ENCODE measurements at places on chromosomes 2 and 18.

DNA sequence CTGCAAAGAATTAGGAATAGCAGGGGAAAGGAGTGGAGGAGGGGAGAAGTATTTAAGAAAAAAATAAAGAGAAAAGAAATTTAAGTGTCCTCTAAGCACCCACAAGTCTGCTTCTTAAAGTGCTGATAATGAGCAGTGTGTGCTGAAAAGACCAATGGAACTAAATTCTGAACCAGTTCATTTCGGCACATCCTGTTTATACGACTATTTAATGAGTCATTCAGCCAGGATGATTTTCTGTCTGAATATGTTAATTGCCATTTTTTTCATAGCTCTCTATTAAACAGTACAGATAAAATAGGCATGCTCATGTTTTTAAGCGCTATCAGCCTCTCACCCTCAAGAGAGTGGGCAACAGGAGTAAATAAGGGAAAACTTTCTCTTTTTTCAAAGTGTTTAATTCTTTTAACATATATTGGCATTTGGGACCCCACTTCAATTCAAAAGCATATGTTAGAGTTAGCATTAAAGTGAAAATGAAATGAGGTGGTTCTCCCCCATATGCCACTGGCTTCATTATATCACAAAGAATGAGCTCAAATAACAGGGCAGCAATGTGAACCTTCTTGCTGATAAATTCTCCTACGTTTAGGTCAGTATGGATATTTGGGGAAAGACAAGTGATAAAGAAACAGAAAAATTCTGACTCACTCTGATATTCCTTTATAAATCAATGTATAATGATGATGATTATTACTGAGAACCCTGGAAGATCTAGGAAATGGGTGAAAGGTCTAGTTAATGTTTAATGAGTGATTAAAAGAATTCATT is 87.5 kb downstream of the TCF4 start:
- DNase-seq = no peak

DNA sequence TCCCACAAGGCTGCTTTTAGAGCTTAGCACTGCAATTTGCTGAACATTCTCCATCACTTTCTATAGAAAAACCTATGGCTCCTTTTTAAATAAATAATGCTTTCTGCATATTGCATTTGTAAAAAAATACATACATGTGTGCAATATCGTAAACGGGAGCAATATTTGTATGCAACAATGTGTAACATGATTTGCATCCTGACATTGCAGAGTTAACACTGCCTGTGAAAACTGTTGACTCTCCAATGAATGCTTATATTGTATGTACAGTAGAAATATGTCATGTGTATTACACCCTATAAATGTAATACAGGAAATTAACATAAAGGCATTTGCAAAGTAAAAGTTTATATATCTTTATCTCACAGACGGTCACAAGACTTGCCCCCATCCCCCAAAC is 135.0 kb upstream of the PIEZO2 start:
- DNase-seq = no peak

DNA sequence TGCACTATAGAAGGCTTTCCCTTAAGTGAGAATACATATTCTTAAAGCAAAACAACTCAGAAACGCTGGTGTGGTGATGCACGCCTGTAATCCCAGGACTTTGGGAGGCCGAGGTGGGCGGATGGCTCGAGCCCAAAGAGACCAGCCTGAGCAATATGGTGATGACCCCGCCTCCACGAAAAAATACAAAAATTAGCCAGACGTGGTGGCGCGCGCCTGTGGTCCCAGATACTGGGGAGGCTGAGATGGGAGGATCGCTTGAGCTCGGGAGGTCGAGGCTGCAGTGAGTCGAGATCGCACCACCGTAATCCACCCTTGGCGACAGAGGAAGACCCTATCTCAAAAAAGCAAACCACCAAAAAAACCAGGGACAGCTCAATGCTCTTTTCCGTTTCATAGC is 750 bp upstream of the CCDC150 start:
- no peak for DNase-seq

DNA sequence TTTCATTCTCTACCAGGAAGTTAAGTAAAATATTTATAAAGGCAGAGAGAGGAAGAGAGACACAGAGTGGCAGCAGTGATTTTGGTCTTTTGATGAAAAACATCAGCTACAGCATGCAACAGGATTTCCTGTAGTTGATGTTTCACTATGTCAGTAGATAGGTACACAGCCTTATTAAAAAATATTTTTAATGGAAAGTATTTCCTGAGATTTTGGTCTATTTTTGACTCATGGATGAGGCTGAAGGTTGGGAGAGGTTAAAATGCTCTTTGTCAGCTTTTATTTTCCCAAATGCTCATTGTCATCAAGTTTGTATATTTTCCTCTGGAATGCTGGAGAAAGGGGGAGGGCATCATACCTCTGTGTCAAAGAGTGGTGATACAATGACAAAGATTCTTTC is 1112.5 kb downstream of the CBLN2 start:
- no peak for DNase-seq

DNA sequence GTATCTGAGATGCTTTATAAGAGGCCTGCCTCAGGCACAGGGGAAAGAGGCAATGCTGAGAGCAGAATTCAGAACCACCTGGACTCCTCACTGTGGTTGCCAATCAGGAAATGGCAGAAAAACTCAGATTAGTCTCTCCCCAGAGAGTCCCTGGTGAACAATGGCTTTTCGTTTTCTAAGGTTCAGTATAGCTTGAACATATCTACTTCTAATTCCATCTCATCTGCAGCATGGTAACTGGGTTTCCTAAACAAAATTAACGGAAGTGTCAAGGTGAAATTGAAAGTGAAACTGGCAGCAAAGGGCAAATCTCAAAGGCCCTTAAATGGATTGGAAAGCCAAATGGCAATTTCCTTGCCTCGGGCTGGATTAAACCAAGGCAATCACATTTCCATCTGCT is 480.2 kb upstream of the ACVR2A start:
- peak; percentile 10 for DNase-seq

DNA sequence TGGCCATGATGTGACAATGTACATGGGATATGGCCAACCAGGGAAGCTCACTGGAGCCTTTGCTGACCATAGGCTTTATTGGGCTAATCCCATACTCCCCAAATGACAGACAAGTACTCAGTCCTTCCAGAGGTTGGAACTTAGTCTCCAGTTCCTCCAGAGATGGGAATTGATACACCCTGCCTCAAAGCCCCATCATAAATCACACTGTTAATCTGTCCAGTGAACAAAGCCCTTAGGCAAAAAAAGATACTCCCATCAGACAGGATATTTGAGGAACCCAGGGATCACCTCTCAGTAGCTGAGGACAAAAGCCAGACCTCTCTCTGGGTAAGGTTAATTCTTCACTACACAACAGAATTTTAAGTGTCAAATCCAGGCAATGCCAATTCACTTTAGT is 247.5 kb upstream of the CDH20 start:
- no peak for DNase-seq

DNA sequence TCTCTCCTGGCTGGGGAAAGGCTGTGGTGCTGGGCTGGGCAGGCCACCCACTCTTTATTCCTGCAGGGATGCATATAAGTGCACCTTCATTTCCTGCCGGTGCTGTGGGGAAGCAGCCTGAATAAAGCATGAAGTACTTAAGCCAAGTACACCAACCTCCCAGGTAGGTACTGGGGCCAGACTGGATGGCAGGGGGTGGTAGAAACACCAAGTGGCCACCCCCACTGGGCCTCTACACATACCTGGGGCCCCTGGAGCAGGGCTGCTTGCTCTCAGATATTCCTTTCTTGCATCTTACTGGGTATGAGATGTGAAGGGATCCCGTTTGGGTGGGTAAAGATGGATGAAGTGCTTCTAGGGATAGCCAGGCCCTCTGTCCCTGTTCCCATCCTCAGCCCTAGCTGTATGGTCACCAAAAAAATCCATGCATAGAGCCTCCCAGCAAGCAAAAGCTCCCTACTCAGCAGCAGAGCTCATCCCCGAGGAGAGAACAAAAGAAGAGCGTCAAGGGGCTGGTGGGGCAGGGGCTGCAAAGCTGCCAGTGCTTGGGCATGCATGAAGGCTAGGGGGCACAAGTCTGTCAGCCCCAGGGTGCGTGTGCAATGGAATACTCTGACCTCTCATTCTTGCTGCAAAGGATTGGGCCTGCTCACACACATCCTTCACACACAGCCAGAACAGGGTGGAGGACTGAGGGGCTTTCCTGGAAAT is 22.0 kb downstream of the CCT7 start:
- peak; percentile 13 for DNase-seq

- DNase-seq = no peak
Measured at GRCh38 chr2:237629188-237629534, 1.8 kb downstream of the LRRFIP1 start.

DNA sequence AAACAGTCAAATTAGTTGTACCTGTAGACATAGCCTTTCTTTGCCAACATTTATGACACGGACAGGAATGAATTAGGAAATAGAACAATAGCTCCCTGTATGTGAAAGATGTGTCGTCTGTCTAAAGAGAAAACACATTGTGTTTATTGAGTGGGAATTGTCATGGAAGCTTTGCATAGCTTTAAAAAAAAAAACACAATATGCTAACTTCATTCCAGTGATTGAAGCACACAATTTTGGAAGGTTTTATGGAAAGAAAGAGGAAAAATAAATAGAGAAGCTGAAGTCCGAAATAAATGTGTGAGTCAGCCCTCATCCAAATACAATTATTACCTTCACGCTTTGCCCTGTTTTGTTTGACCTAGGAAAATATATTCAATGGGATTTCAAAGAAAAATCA is 1095.7 kb downstream of the TSN start:
- DNase-seq = no peak

DNA sequence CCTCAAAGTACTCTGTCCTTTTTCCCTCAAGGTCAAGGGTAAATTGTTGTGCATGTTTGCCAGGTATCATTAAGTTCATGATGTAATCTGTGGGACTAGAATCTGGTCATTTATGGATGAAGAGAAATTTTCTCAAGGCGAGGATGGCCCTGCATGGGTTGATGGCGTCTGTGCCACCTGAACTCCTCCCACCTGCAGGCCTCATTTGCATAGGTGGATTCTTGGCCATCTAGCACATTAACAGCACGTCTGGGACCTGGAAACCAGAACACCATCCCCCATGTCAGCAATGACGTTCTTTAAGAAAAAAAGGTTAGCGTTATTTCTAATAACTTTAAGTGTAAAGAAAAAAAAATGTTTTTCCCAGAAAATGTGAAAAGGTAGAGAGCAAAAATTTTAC is 145.8 kb downstream of the ESCO1 start:
- no peak for DNase-seq

- no peak for DNase-seq
Measured at GRCh38 chr2:212842544-212843185, 304.1 kb upstream of the ERBB4 start.

GRCh38 chr2:165893556-165893955 is 60.0 kb downstream of the TTC21B start:
- DNase-seq = no peak

- no peak for DNase-seq
Measured at GRCh38 chr2:109321570-109321969, 192.6 kb downstream of the SH3RF3 start.

DNA sequence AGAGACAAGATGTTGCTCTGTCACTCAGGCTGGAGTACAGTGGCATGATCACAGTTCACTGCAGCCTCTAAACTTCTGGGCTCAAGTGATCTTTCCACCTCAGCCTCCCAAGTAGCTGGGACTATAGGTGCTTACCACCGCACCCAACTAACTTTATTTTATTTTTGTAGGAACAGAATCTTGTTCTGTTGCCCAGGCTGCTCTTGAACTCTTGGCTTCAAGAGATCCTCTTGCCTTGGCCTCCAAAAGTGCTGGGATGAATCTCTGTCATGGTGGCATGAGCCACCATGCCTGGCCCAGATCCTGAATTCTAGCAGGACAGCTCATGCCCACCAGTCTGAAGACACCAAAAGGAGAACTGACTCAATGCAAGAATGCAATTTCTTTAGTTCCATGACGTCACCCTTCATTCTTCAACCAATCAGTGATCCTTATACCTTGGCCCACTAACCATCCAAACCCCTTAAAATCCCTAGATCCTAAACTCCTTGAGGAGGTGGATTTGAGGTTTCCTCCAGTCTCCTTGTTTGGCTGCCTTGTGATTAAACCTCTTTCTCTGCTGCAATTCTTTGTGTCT is 25.6 kb upstream of the CXXC1 start:
- DNase-seq = no peak

- DNase-seq = peak; percentile 41
Measured at GRCh38 chr2:223589901-223590300, 12.3 kb downstream of the SCG2 start.

GRCh38 chr2:215119847-215120246 is 18.6 kb downstream of the ABCA12 start:
- no peak for DNase-seq

DNA sequence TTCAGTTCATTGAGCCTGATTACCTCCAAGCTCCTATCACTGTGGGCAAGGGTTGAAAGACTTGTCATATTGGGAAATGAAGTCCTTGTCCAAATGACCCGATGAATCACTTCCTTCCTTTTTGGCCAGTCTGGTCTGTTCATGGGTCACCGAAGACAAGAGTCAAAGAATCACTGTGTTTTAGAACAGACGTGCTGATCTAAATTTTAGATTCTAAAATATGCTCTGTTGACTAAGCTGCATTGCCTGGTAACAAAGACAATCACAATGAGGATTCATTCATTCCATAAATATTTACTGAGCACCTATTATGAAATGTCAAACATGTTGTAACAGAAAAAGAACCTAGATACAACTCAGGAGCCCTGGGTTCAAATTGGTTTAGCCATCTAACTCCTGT is 99.4 kb upstream of the RND3 start:
- DNase-seq = peak; percentile 1

DNA sequence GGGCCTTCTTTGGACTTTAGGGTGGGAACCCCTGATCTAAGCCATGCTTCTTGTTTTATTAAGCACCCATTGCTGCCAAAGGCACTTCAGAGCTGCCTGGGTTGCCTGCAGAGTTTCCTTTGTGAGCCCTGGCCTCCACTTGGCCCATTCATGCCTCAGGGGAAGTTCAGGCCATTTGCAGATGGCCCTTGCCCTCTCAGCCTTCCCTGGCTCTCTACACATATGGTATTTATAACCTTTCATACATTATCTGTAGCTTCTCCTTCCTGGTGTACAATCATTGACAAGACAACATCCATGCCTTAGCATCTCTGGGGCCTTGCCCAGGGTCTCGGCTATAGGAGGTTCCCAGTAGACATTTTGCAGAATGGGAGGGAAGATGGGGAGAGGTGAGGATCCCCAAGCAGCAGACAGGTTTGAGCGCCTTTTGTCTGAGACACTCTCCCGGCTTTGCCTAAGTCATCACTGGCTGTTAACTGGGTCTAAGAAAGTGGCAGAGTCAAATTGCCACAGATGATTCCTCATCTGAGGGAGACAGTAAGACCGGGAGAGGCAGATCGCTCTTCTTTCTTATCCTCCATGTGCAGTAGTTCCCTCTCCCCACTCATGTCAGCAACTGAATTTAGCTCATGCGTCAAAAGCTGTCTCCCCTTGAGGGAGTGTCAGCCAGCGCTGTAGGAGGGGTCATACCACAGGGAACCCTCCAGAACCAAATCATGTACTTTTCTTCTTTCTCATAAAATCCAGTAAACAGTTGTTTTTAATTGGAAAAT is 2.7 kb downstream of the EHD3 start:
- DNase-seq = no peak

DNA sequence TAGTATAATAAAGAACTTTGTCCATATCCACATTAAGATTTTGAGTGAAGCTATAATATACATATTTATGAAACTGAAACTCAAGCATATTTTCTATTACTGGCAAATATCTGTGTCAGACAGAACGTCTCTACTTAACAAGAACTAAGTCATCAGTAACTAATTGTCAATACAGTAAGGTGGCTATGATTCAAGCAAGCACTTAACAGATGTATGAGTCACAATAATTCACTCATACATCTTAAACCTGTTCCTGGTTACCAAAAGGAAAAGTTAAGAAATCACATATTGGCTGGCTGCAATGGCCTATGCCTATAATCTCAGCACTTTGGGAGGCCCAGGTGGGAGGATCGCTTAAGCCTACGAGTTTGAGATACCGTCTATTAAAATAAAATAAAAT is 96.0 kb downstream of the SOS1 start:
- DNase-seq = peak; percentile 12

Measured in DMS53 (cell line).